ENCODE measurements at places on chromosomes 7 and 10.
A peak's percentile ranks its signal among the peaks of the same experiment; 100 is the strongest.

- no peak for DNase-seq
Observed at GRCh38 chr7:134818613-134819345, 39.3 kb downstream of the CALD1 start.

DNA sequence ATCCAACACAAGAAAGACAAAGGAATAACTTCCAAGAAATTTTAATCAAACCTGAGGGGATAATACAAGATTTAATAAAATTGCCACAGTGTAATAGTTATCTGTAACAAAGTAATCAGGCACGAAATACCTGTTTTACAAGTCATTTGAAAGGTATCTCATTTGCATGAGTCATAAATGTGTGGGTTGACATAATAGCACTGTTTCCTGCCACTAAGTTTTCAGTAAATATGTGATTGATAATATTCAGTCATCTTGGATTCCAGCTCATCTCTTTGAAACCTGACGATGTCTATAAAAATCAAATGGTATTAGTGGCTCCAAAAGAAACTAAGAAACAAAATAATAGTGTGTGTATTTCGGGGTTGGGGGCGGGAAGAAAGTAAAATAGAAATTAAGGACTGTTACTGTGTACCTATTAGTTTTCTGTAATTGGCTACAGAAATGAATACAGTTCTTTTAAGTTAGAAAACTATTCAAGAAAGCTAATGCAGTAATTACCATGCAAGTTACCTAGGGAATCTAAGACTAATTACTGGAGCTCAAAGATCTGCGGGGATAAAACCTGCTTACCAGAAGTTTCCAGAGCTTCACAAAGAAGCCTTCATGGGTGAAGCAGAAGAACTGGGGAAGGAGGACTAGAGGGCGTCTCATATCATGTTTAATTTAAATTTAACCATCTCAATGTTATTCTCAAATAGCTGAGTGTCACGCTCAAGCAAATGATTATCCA is 100.7 kb downstream of the ST8SIA6 start:
- DNase-seq, result peak; percentile 41

DNA sequence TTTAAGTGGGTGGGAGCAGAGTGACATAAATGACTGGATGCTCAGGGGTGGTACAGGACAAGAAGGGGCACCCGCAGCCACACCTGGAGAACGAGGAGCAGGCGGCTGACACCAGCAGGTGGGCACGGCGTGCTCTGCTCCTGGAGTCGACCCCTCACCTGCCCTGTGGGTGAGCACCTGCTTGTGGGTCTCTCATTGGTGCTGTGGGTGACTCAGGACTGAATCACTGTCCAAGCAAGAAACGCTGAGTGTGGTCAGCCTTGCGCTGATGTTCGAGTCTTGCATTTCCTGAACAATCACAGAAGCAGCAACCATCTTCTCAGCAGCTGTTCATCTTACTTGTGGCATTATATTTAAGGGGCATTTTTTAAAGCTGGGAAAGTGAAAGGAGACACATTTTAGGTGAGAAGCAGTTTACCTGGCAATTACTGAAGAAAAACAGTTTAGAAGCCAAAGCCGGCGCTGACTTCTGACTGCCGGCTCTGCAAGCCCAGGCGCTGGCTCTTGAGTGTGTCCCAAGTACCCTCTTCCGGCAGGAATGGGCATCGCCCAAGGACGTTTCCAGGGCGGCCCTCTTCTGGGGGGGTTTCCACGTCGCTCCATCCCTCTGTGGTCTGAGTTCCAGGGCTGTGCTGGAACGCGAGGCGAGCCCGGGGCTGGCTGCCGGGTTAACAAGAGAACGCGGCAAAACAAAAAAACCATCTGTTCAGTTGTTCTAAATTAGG is 145.2 kb upstream of the PFKP start:
- peak; percentile 54 for DNase-seq

DNA sequence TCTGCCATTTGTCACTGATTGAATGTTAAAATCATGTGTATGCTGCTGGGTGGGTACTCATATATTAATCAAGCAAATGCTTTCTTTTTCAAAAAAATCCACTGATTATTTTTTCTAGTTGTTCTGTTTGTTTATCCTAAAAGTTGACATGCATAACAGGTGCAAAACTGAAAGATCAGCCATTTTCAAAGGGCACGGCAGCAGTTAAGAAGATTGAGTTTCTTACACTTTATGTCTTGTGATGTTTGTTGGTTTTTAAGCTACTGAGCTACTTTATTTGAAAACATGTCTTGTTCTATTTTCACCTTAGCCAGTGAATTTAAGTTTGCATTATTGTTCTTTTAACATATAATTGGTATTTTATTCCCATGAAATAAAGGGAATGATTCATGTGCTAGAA is 45.8 kb downstream of the PPP1R3A start:
- no peak for DNase-seq

DNA sequence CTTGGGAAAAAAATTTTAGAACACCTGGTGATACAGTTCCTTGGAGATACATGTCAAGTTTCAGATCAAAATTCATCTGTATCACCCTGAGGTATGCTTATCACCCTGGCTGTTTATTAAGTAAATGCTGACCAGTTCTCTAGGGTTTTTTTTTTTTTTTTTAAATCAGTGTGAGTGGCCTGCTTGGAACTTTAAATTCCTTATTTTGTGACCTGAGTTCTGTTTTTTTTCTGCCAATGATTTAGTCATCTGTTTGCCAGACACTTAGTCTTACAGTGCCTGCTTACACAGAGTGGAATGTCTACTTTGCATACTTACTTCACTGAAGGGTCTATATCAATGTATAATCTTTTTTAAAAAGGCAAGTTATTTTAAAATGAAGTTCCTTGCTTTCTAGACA is 1.8 kb downstream of the TSPAN13 start:
- peak; percentile 36 for DNase-seq

DNA sequence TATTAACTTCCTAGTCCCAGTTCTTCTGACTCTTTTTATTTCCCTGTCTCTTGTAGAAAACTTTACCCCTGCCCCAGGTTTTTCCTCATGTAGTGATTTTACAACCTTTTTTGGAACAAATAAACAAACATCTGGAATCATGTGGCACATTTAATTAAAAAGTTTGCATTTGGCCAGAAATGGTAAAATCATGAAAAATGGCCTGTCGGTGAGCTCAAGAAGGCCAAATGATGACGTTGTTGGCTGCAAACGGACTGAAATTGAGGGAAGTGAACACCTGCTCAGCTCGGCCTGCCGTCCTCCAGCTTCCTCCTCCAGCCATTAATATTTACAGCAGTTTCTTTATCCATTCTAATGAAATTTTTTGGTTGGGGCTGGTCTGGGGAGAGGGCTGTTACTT is 902.8 kb downstream of the LRMDA start:
- no peak for DNase-seq

GRCh38 chr7:6614953-6615722 is at the start of gene ZNF853:
ZNF853 (plus strand) TSS chr7:6615610; CDS start chr7:6616175, 565 bp downstream.
- DNase-seq, result no peak

- DNase-seq, result no peak
Observed at GRCh38 chr7:2275101-2275500, 33.1 kb downstream of the NUDT1 start.

DNA sequence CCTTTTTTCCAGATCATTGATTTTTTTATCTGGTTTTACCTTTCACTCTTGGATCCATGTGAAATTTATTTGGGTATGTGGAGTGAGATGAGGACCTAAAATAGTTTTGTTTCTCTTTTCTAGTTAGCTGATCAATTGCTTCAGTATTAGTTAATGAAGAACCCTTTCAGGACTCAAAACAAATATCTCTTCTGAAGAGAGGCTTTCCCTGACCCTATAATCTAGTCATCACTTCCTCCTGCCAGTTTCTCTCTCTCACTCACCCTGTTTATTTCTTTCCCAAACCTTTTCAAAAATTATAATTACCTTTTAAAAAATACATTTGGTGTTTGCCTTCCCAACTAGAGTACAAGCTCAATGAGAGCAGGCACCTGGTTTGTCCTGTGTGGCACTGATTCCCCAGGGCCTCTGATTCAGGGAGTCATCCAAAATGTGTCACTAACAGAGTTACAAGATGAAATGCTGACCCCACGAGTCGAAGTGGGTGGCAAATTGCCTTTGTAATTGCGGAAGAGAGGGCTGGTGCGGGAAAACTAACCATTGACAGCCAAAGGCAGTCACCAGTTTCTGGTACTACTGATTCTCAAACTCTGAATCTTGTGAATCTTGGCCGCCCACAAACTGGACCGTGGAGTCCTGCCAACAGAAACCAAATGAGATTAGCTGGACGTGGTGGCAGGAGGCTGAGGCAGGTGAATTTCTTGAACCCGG is 2.4 kb downstream of the TMEM140 start:
- DNase-seq, result no peak

GRCh38 chr10:36177071-36177470 is 535.0 kb upstream of the FZD8 start:
- no peak for DNase-seq

DNA sequence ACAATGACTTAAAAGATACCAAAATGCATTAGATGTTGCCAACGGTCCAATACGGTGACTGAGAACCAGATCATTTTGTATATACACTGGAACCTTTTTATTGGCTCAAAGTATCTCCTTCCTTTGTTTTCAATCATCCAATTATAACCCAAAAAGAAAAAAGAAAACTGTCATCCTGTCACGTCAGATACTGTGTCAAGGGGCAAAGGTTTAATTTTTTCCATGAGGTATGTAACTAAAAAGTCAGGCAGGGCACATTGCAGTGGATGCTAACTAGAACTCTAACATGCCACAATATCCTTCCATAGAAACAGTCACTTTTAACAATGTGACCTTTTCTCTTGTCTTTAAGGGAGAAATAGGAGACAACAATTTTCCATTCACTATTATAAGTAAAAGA is 267.6 kb upstream of the NEBL start:
- DNase-seq, result no peak

GRCh38 chr7:137501562-137501961 is 158.0 kb upstream of the PTN start:
- DNase-seq, result no peak

- no peak for DNase-seq
Observed at GRCh38 chr10:13340626-13341376, 7.3 kb downstream of the SEPHS1 start.

DNA sequence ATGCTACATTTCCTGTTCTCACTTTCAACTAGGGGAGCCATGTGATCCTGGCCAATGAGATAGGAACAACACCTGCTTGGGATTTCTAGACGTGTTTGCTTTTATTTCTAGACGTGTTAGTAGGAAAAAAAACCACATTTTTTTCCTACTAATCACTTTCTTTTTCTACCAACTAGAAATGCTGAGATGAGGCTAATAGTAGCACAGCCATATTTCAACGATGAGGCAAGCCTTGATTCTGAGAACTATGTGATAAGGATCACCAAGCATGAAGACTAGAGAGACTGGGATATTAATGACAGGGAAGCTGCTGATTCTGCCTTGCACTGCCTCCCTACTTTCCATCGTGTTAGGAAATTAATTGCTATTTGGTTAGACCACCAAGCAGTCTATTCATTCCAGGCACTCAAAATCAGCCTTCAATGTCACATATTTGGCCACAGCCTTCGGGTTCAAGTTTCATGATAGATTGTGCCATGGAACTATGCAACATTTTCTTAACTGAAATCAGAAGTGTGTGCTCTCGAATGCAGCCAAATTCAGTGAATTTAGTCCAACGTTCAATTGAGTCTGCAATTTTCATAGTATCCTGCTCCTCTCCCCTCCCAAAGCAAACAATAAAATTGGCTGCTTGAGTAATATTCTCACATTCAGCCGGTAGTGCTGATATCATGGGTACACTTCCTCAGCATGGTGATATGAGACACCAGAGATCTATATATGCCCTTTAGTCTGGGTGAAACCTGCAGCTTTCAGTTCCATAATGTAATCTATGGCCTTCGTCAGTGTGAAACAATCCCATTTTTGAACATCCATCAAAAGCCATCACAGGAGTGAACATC is 98.1 kb downstream of the GPR37 start:
- DNase-seq, result no peak

GRCh38 chr10:30630571-30630970 is 1.0 kb upstream of the LYZL2 start:
- DNase-seq, result no peak

- DNase-seq, result no peak
Observed at GRCh38 chr7:20562461-20562860, 53.0 kb upstream of the ABCB5 start.

DNA sequence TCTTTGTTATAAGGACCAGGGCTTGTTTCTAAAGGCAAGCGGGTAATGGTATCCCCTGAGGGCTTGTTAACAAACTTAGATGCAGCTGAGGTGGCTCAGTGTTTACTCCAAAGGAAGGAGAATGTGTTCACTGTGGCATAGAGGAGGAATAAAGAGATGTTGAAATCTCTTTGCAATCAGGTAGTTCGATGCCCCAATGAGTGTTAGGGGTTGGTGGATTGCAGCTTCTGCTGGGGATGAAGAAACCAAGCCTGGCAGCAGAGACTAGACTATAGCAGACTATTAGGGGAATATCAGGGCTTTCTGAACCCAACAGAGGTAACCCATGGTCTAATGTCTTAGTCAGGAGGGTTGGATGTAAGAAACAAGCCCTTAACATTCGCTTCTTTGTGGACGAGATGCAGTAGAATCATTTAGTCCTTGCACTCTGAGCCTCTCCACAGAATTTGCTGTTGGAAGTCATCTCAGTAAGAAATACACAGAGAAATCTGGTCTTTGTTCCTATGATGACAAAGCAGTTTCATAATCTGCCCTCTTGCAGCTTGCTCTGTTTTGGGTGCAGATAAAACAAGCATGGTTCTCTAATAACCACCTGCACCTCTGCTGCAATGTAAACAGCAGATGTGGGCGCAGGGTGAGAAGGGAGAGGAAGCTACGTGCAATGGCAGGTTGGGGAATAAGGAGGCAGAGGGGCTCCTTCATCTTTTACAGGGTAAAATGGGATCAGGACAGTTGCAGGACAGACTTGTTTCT is 108.6 kb downstream of the NRF1 start:
- DNase-seq, result no peak

DNA sequence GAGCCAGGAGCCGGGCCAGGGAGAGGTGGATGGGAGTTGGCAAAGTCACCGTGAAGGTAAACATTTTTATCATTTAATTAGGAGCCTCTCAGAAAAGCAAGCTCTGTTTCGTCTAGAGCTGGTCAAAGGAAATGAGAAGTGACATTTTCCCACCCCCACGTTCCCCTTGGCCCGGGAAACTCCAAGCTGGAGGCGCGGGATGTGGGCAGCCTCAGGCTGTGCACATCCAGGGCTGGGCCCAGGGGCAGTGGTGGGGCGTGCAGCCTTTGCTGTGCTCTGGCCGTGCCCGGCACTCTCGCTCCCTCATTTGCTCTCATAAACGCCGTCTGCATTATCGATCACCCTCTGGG is 135.6 kb upstream of the RET start:
- no peak for DNase-seq

- DNase-seq, result no peak
Observed at GRCh38 chr10:91589658-91590035, 43.2 kb downstream of the PPP1R3C start.

All from RCC 7860 (cell line).